IPS-NIHi11 (cell line): ENCODE measurements at places on chromosomes 3 and 15.

GRCh38 chr15:41205315-41205714 lies 25.2 kb downstream of the EXD1 start:
- no peak for DNase-seq

DNA sequence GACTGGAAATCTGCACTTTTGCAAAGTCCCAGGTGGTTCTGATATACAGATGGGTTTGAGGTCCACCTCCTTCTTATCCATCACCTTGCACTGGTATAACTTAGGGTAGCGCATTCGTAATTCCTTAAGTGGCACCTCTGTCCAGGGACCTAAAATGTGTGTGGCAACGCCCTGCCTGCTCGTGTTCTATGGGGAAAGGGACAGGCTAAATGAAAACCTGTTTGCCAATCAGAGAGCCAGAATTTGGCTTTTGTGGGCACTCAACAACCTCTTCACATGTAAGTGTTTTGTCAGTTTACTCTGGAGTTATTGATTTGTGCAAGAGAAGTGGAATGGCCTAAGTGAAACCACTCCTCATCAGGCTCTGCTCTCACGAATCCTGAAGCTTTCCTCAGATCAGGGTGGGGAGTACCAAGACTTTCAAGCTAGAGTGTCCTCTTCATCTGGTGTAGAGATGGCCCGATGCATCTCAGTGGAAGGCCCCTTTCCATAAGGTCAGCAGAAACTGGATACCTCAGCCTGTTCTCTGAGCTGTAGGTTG lies 138.3 kb downstream of the ALDH1A2 start:
- DNase-seq, result no peak

DNA sequence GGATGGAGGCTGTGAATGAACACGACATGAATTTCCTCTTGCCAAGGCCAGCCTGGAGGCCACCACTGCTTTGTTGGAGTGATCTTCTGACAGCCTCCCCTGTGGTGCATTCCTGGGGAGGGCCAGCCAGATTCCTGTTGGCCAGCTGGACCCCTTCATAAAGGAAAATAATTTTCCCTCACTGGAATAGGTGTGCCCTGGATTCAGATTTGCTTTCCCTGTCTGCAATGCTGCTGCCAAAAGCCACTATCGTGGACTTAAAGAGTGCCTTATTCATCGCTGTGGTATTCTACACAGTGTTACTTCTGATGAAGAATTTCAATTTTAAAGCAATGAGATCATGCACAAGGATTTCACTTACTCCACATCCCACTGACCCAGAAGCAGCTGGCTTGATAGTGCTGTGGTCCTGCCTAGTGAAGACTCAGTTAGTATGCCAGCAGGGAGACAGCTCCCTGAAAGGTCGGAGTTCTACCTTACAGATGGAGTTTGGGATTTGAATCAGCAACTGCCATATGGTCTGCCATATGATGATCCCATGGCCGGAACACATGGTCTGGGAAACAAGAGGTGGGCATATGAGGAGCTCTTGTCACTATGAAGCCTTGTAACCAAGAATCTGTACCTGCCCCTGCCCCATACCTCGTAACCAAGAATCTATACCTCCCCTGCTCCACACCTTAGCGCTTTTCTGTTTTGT lies 145.2 kb downstream of the KLF13 start:
- no peak for DNase-seq

GRCh38 chr15:29822100-29822683 lies at the start of gene TJP1:
TJP1 (minus strand) TSS chr15:29822468; CDS start chr15:29822028, 440 bp downstream.
- DNase-seq, result peak; percentile 93

- no peak for DNase-seq
These were observed 524.8 kb downstream of the TUSC7 start for GRCh38 chr3:117234331-117234730.

- peak; percentile 74 for DNase-seq
These were observed 513 bp downstream of the CLASP2 start for GRCh38 chr3:33717616-33717865.

GRCh38 chr15:69675731-69676130 lies 223.1 kb downstream of the RPLP1 start:
- DNase-seq, result no peak

DNA sequence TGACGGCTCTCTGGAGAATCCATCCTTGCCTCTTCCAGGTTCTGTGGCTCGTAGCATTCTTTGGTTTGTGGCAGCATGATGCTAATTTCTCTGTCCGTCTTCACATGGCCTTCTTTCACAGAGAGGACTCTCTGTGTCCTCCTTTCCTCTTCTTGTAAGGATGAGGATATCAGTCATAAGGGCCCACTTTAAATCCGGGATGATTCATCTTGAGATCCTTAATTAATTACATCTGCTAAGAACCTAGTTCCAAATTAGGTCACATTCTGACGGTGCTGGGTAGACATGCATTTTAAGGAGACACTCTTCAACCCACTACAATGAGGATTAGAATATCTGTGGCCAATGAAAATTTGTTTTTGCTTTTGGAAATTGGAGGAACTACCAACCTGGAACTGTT lies 15.7 kb upstream of the GXYLT2 start:
- no peak for DNase-seq

- no peak for DNase-seq
These were observed 2.2 kb downstream of the MBNL1 start for GRCh38 chr3:152270937-152271336.

DNA sequence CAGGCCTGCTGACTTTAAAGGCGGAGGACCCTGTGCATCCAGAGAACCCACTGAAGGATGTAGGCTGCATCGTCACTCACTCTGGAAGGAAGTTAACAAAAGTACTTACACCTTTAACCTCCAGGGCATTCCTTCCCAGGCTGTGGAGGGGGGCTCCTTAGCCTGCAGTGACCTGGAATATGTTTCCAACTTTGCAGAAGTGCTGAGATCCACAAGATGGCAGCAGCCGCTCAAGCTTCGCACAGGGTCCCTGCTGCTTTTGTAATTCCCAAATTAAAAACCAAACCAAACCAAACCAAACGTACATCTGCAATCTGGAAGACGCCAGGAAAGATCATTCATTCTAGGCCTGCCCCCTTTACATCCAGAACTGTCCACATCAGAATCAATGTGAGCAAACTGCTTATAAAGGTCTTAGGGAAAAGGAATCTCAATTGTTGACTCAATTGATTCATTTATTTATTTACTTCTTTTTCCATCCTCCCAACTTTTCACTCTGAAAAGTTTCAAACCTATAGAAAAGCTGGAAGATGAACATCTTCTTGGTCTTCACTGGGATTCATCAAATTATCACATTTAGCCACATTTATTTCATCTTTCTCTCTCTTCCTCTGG lies 70.5 kb upstream of the KLHL25 start:
- peak; percentile 82 for DNase-seq

DNA sequence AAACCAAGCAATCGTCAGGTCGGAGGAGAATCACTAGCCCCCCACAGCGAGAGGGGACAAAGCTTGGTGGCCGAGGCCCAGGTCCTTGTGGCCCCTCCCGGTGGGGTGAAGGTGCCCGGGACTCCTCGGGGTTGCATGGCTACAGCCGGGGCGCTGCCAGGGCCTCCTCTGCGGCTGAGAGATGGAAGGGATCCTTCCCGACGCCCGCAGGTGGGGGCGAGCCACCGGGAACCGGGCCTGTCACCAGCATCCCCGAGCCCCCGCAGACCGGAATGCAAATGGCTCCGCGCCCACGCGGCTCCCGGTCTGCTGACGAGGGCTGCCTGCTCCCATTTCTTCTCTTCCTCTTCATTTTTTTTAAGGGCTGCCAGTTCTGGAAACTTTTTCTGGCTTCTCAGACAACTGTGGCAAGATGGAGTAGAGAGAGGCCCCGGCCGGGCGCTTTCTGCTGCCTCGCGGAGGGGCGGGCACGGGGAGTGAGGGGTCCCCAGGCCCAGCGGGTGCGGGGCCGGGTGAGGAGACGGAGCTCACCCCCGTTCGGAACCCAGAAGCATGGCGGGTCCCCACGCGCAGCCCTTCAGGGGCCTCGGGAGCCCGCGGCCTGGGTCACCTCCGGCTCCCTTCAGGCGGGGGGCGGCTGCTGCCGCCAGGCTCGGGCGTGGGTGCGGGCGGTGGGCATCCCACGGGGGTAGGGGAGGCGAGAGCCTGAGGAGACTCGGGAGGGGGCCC lies 27.5 kb downstream of the MELTF start:
- DNase-seq, result peak; percentile 72

DNA sequence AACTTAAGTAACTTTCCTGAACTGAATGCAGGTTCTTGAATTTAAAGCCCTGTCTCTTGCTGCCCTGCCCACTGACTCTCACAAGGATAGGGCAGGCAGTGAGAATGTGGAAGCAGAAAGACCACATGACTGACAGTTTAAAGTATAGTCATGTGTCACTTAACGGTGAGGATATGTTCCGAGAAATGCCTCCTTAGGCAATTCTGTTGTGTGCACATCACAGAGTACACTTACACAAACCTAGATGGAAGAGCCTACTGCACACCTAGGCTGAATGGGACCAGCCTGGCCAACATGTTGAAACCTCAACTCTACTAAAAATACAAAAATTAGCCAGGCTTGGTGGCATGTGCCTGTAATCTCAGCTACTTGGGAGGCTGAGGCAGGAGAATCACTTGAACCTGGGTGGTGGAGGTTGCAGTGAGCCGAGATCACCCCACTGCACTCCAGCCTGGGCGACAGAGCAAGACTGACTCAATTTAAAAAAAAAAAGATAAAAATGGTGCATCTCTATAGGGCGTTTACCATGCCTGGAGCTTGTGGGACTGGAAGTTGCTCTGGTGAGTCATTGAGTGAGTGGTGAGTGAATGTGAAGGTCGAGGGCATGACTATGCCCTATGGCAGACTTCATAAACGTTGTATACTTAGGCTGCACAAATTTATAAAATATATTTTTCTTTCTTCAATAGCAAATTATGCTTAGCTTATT lies 18.9 kb upstream of the COPG1 start:
- no peak for DNase-seq

- DNase-seq, result no peak
These were observed 3.2 kb downstream of the SHF start for GRCh38 chr15:45184562-45185041.

DNA sequence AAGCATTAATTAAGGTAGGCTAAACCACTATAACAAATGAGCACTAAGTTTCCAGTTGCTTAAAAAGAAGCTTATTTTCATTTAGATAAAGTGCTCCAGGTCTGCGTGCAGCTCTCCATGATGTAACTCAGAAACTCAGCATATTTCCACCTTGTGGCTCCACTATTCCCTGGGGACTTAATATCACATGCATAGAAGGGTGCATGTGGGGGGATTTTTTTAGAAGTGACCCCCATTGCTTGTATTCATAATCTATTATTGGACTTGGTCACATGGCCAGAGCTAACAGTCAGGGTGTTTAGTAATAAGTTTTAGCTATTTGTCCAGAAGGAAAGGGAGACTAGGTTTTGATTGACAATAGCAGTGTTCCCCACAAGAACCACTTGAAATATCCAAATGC lies 86.8 kb downstream of the TMCO5A start:
- DNase-seq, result no peak

DNA sequence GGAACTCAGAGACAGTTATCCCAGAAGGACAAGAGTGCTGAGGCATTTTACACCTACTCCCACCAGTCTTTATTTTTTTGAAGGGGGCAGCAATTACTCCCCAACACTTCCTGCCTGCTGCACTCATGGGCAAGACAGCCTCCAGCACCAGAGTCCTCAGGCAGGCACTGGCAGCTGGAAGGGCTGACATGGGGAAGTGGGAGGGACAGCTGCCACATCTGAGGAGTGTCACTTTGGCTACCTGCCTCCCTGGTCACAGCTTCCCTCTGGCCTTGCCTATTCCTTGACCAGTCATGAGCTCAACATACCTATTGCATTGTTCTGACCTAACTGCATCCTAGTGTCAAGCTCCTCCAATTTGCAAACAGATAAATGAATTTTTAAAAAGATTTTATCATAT lies 10.2 kb upstream of the LACTB start:
- no peak for DNase-seq

DNA sequence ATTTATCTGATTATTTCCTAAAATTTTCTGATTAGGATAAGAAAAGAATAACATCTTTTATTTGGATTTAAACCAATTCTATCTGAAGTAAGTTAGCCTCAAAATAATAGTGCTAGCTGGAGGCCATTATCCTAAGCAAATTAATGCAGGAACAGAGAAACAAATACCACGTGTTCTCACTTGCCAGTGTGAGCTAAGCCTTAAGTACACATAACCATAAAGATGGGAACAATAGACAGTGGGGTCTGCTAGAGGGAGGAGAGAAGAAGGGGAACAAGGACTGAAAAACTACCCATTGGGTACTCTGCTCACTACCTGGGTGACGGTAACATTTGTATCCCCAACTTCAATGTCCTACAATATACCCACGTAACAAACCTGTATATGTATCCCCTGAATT lies 31.3 kb upstream of the LYSMD4 start:
- no peak for DNase-seq

GRCh38 chr3:154324919-154325318 lies 632 bp upstream of the DHX36 start:
- DNase-seq, result no peak

GRCh38 chr15:99518191-99518590 lies 47.6 kb upstream of the MEF2A start:
- no peak for DNase-seq

GRCh38 chr3:186489507-186489906 lies 54.7 kb downstream of the CRYGS start:
- DNase-seq, result no peak

DNA sequence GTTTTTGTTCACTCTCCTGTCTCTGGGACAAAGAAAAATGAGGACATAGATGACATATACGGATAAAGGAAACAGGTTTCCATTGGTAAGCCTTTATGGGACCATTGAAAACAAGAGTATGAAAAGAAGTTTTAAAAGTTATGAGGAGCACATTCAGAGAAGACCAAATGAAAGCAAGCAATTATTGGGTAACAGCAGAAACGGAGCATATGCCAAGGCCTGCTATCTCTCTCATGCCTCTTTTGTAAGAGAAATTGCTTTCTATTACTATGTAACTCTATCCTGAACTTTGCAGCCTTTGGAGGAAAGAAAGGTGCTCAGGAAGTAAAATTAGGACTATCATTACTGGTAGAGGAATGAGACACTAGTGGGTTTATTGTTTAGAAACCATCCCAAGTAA lies 14.9 kb upstream of the DPH6 start:
- no peak for DNase-seq

GRCh38 chr3:168025076-168025475 lies 70.6 kb downstream of the GOLIM4 start:
- no peak for DNase-seq

DNA sequence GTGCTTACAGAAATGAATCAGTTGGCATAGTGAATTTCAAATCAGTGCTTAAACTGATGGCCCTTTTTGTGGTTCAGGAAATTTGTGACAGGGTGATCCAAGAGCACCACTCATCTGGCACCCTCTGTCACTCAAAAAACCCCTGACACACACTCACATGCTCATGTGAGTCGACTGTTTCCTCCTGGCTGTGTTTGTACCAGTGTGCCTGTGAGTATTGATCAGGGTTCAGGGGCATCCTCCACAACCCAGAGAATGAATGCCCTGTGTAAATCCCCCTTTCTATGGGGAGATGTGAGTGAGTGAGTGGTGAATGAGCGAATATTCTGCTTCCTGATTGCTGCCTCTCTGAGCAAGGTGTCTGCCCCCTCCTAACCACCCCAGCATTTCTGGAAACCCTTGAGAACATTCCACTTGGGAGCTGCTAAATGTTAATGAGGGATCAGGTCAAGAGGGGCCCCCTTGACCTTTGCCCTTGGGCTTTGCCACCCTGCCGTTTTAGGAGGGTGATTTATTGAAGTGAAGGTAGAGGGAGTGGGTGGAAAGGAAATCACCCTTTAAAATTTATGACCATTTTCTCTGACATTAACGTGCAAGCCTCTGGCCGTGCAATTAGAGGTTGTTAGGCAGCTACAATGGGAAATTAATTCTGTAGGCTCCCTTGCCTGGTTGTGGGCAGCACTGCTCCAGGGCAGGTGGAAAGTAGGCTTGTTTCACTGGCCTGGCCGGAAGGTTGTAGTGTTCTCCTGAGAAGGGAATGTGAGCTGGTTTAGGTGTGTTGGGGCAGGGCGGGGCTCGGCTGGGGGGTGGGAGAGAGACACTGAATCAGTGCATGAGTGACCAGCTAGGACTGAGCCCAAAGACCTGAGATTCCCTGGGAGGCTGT lies 87.2 kb downstream of the SLCO3A1 start:
- DNase-seq, result no peak
